Activated CD4-positive, alpha-beta T cell treated with anti-CD3 and anti-CD28 coated beads for 1 hour (primary cell): ENCODE measurements at places on chromosomes 7 and 10.

DNA sequence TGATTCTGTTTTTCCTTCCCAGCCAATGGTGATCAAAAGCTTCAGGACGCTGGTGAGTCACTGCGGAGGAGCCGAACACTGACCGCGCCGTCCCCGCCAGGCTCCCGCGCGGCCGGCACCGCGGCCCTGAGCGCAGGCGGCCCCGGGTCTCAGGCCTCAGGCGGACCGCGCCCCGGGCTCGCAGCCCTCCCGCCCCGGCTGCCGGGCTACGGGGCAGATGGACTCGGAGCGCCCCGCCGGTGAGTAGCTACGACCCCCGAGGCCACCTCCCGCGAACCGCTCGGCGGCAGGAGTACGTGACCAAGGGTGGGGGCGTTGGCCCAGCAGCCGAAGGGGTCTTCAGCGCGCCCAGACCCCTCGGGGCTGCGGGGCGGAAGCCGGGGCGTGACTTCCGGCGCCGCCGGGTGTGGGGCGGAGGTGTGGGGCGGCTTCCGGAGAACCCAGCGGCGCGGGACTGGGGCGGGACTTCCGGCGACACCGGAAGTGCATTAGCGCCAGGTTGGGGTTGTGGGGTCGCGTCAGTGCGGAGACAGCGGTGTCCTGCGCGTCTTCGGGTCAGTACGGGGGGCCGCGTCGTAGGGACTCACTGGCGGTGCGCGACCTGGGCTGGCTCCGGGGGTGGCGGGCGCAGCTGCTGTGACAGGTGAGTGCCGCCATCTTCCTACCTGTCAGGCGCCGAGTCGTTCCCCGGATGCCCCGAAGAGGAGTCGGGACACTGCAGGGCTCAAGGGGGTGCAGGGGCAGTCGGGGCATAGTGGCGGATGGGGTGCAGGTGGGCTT, at the start of gene WDR37:
WDR37 (plus strand) TSS at position 60 of the 780 bp plus-strand sequence. CDS start 15,771 bp downstream, outside the sequence.
- DNase-seq, result peak; percentile 77

GRCh38 chr10:24911029-24911428, 41.4 kb downstream of the PRTFDC1 start:
- DNase-seq, result no peak

DNA sequence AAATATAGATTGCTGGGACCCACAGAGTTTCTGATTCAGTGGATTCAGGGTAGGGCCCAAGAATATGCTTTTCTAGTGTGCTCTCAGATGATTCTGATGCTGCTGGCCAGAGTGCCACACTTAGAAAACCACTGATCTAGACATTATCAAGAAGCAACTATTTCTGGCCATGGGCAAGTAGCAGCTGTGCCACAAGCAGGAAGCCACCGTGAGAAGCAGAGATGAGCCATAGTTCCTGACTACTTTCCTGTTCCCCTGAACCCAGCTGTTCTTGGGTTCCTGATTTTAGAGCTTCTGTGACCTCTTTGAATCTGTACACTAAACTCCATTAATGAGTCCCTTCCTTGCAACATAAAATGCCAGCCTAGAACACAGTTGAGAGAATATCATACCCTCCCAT, 38.1 kb upstream of the PIK3AP1 start:
- DNase-seq, result no peak

DNA sequence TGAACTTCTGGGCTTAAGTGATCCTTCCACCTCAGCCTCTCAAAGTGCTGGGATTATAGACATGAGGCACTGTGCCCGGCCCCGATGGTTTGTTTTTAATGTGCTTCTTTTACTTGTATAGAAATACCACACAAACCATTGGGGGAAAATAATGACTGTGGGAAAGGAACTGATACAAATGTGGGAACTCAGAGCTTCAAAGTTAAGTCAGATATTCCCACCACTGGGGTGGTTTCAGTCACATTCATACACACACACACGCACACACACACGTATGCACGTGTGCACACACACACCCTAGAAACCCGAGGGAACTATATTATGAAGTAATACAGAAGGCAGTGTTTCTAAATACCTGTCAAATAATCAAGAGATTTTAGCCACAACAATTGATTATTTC, 17.0 kb downstream of the CPA4 start:
- no peak for DNase-seq

GRCh38 chr7:112336936-112337576, 113.2 kb upstream of the IFRD1 start:
- DNase-seq, result no peak

GRCh38 chr10:60425392-60426110, 35.9 kb upstream of the ANK3 start:
- DNase-seq, result no peak

DNA sequence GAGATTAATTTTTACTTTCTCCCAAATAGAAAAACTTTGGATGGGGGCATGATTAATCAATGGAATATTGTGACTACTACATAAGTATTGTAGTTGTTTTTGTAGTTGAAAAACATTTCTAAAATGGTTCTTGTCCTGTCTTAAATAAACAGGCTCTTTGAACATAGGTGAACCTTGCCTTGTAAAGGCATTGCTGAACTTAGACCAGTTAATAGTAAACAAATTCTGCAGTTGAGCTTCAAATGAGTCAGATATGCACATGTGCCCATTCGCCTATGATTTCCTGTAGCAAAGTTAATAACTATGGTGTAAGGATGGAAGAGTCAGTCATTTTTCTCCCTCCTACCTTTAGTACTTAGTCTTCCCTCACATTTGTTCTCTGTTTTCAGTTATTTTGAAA, 22.6 kb downstream of the CUTC start:
- DNase-seq, result no peak

GRCh38 chr7:105365541-105366534, 22.9 kb downstream of the SRPK2 start:
- DNase-seq, result no peak

DNA sequence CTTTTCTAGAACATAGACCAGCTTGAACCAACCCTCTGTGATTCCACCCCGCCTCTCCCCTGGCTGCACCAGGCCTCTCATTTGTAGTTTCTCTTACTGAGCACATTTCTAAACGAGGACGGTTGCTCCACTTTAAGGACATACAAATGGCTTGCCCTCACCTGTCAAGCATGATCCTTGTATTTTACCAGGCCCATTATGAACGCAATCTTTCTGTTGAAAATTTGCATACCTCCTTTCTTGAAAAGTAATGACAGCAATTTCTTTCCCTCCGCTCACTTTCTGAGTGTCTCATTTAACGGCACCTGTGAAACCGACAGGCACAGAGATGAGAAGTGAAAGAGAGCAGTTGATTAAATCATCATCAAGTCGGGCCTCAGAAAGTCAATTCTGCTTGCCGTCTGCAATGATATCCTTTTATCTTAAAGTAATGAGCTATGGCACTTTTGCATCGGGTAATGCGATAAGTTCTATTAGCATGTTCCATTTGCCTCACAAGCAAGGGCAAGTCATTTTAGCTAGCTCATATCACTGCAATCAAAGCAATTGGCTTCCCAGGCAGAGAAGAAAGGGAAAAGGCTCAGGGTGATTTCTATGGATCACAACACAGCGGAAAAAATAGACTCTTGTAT, 705.6 kb upstream of the GALNT17 start:
- no peak for DNase-seq

GRCh38 chr7:90455163-90456030, 14.0 kb upstream of the PTTG1IP2 start:
- no peak for DNase-seq
